ENCODE measurements at places on chromosomes 7 and 10.
A peak's percentile ranks its signal among the peaks of the same experiment; 100 is the strongest.

DNA sequence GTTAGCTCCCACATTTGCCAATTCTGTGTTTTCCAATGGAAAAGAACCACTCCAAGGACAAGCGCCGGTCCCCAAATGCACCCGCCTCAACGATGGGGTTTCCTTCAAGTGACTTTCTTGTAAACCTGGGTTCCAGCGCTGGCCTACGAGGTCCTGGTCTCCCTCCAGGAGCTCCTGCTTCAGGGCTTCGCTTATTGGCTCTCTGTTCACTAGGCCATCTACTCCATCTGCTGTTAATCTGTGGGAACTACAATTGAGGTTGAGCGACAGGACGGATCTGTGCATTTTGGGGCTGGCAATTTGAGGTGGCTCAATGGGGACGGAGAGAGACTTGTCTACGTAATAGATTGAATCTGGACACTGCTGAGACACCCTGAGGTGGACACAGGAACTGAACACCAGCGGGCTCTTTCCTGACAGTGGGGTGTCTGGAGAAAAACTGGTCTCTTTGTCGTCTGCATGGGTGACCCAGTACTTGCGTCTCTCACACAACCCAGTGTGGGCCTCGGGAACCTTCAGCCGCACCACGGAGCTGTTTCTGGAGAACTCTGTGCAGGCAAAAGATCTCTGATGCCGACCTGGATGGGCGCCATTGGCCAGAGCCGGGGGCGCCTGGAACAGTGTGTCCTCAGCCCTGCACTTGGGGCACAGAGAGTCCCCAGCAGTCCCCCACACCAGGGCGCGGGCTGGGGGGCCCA lies 115.9 kb upstream of the ADAM12 start:
- DNase-seq = peak; percentile 14

DNA sequence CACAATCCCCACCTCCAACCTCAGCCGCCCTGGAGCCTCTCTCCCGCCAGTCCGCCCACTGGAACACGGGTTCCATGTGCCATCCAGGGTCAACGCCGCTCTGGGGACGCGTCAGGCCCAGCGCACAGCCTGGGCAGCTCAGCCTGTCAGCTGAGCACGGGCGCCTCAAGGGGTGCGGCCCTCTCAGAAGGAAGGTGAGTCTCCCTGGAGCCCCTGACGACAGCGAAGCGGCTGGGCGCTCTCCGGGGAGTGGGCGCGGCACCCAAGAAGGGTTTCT lies 1.2 kb upstream of the SLC18A3 start:
- no peak for DNase-seq

DNA sequence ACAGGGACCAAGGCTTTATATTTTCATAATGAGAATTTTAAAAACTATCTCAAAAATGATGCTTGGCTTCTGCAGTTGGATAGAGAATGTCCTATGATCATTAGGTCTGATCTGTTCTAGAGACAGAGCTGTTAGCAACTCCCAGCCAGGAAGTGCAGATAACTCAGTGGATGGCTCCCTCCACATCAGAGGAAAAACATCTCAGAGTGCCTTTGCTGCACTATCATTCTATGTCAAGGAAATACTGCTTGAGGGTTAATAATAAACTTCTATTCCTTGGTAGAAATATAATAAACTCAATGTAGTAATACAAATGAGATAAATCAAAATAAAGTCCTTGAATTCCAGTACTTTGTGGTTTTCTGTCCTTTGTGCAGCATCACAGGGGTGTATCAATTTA lies 78.0 kb upstream of the BET1 start:
- DNase-seq = no peak

DNA sequence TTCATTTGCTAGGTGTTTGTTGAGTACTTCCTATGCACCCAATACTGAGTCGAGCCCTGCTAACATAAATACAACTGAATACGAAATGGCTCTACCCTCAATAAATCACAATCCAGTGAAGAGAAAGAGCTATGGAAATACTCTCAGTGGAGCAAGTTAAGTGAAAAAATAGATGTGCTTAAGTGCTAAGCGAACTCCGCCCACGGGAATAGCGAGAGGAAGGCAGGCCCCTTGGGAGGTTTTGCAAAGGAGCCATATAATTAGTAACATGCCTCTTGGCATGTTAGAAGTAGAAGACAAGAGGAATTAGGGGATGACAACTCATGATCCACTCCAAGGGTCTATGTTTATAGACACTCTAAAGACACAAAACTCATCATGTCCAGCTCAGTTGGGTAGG lies 42.8 kb upstream of the TSPAN33 start:
- no peak for DNase-seq

DNA sequence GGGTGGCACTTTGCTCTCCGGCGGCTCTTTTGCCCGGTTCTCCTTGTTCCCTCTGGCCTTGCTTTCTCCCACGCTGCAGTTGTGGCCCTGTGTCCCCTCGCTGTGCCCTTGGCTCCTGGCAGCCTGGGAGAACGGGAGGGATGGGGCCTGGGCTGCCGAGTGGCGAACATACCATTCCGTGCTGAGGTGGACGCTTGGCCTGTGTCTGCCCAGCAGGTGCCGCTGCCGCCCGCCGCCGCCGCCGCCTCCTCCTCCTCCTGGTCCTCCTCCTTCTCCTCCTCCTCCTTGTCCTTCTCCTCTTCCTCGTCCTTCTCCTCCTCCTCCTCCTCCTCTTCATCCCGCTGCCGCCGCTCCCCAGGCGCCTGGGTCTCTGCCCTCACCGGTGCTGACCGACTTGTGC lies 36.0 kb downstream of the AGAP3 start:
- DNase-seq = no peak

DNA sequence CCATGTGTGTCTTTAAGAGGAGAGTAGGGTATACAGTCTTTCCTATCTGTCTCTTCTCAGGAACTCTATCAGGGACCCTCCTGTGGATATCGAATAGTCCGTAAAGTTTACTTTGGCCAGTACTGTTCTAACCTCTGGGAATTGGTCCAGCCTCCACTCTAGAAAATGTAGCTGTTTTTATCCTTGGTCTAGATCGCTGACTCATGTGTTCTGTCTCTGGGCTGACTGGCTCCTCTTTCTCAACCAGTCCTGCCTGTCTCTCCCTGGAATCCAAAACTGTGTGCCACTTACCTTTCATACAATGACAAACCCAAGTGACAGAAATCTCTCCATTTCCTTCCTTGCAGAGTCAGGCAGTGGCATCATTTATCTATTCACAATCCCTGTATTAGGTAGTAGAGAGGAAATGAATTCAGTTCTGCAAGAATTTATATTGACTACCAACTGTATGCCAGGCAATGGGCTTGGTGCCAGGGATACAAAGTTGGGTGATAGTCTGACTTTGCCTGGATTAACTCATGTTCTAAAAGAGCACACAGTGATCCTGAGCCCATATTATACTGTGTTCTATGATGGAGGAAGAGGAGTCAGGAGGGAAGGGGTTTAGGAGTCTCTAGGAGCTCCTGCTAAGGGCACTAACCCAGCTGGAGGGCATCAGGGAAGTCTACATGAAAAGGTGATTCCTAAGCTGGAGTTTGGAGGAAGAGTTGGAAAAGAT lies 232.7 kb downstream of the LRMDA start:
- no peak for DNase-seq

DNA sequence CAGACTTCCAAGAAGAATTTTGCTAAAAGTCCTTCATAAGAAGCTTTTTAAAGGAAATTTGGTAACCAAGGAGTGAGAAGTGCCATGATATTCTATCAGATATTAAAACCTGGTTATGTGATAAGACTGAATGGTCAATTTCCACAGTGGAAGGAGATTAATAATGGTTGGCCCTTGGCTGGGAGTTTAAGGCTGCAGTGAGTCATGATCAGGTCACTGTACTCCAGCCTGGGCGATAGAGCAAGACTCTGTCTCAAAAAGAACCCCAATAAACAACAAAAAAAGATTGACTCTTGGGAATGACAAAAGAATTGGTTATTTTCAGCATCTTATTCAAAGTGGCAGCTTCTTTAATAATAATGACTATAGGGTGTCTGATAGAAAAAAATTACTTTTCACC lies 37.2 kb downstream of the EXOC4 start:
- no peak for DNase-seq

GRCh38 chr10:112999102-112999501 lies 49.1 kb downstream of the TCF7L2 start:
- DNase-seq = no peak

DNA sequence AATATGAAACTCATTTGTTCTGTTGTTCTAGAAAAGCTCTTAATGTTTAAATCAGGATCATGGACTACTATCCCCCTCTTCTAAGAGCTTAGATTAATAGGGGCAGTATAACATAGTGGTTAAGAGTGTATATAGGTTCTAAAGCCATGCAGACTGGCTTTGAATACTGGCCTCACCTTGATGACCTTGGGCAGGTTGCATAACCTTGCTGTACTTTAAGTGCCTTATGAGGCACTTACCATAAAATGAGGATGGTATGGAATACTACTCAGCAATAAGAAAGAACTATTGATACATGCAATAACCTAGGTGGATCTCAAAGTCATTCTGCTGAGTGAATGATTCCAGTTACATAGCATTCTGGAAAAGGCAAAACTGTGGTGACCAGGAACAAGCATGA lies 53.6 kb downstream of the GBF1 start:
- no peak for DNase-seq

DNA sequence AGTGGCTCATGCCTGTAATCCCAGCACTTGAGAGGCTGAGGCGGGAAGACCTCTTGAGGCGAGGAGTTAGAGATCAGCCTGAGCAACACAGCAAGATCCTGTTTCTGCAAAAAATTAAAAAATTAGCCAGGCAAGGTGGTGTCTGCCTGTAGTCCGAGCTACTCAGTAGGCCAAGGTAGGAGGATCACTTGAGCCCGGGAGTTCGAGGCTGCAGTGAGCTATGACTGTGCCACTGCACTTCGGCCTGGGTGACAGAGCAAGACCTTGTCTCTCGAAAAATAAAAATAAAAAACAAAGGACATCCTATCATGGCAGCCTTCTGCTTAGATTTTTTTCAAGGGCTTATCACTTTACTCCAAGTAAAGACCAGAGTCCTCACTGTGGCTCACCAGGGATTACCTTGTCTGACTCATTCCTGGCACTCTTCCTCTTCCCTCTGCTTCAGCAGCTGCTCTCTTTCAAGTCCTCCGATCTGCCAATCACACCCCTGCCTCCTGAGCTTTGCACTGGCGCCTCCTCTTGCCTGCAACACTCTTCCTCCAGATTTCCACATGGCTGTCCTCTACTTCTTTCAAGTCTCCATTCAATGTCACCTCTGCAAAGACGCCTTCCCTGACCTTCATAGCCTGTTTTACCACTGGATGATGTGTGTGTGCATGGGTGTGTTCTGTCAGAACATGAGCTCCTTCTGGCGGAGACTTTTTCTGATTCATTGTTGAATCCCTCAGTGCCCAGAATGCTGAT lies 7.7 kb downstream of the PRTFDC1 start:
- DNase-seq = no peak

DNA sequence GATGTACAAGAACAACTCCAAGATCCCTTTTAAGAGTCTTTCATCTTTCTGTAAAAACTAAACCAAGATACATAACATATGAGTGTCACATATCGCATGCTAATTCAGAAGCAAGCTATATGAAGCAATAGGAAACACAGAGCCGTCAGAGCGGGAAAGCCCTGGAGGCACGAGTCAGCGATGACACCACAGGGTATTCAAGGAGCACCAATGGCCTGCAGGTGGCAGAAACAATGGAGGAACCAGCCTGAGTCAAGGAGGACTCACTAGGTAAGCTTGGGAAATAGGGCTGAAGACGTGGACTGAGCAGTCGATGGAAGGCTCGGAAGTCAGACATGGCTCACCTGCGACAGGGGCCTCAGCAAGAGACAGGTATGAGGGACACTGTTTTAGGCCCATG lies 214.4 kb downstream of the FAM107B start:
- peak; percentile 85 for DNase-seq

GRCh38 chr7:108525327-108525984 lies 479 bp downstream of the PNPLA8 start:
- peak; percentile 75 for DNase-seq

GRCh38 chr10:116472891-116473290 lies 45.2 kb downstream of the PNLIPRP3 start:
- no peak for DNase-seq

GRCh38 chr7:74019149-74019548 lies 8.8 kb upstream of the ELN start:
- no peak for DNase-seq

- no peak for DNase-seq
Observed at GRCh38 chr7:1897076-1897860, 227.2 kb downstream of the ELFN1 start.

DNA sequence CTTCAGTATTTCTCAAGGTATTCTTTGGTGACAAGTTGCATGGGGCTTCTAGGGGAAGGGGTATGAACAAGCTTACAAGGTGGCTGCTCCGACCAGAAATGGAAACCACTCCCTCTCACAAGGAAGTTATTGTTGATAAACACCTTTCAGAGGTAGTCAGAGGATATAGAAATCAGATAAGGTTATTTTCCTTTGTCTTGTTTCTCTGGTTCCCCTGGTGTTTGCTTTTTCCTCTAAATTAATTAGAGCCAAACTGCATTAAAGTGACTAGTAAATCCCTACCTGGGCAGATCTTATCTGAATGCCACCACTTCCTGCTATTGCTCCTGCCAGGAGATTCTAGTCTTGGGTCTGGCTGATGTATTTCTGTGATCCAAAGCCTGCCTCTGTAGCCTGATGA lies 725.4 kb downstream of the INHBA start:
- no peak for DNase-seq

DNA sequence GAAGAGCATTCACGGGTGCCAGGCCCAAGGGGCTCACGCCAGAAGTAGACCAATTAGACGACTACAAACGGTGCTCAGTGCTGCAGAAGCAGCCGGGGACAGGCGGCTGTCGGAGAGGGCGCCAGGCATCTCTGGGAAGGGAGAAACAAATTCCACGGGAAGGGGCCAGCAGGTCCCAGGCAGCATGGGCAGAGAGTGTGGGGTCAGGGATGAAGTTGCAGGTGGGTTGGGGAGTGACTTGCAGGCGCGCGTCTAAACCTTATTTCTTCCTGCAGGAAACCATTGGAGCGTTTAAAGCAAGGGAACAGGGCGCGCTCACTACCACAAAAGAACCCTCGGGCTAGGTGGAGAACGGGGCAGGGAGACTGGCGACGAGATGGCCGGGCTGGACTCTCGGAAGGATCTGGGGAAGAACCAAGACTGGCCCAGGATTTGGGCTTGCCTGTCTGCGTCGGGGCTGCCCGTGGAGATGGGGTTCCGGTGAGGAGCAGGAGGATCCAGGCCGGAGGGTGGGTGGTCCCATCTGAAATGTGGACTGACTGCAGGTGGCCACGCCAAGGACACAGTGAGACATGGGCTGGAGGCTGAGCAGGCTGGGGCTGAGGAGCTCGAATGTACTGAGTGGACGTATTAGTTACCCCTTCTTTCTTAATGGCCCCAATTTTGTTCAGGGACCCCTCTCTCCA lies 116.3 kb upstream of the DIP2C start:
- no peak for DNase-seq

- DNase-seq = peak; percentile 71
Observed at GRCh38 chr7:39589323-39590111, 23.3 kb downstream of the YAE1 start.

DNA sequence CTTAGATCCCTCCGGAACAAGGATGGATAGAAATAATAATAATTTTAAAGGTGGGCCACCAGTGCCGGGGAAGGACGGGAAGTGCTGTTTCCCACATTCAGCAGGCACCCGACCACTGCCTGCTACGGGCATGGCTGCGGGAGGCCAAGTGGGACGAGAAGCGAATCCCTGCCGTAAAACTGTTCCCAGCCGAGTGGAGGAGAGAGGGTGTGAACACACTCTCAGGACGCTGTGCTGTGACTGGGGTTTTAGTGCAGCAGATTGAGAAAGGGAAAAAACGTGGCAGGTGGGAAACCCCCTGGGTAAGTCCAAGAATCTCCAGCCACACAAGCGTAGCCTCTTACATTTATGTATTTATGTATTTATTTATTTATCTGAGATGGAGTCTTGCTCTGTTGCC lies 158.8 kb downstream of the DNAJB6 start:
- peak; percentile 51 for DNase-seq

- no peak for DNase-seq
Observed at GRCh38 chr10:96478355-96478754, 35.4 kb downstream of the TLL2 start.
